ENCODE measurements at places on chromosomes 3 and 15. TPM values are rescaled to one million over a fixed set of nuclear protein-coding genes. Genes with fewer than 3 reads are reported as not detected.

GRCh38 chr3:7574435-7574834, 713.5 kb downstream of the GRM7 start:
- DNase-seq: no peak

DNA sequence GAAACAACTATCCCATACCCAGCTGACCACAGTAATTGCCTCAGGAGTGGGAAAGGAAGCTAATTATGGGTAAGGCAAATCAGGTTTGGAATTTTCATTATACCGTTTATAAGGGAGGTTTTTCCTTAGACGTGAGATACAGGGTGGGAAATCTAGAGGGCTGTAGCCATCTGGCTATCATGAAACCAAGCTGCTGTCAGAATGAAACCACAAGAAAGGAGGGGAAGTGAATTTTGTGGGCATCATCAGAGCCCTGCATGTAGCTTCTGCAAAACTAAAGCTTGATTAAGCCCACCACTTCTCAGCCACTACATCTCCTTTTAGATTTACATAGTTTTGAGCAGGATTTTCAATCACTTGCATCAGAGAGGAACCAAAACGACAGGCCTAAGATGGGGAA, 893.5 kb downstream of the TUSC7 start:
- no peak for DNase-seq

DNA sequence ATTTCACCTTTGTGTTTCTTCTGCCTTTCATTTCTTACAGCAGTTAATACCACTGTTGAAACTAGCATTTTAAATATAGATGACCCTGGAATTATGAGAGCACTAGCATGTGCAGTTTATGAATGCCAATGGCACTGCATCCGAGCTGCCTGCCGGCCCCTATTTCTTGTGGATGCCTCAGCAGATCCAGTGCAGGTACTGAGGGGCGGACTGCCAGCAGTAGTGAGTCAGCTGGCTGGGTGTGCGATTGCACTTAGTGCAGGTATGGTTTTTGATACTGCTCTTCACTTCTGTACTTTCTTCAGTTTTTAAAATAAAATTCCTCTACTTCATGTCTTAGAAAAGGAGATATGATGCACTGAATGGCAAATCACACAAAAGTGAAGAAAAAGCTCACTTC, 453.0 kb downstream of the DIPK2A start:
- no peak for DNase-seq

GRCh38 chr3:47847801-47848518, 45.0 kb downstream of the DHX30 start:
- no peak for DNase-seq

DNA sequence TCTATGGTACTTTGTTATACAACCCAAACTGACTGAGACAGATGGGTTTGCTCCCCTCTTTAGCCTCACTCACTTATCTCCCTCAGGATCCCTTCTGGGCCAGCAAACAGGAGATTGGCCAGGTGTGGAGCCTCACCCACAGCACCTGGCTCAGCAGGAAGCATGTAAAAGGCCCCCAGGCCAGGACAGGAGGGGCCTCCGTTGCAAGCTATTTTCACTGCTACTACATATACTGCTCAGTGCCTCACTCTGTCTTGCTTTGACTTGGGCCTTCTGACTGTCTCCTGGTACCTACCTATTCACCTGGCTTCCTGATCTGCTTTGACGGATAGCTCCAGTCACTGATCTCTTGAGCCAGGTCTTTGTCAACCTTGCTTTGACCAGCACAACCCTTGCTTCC, 20.4 kb upstream of the TPM1 start:
- no peak for DNase-seq

DNA sequence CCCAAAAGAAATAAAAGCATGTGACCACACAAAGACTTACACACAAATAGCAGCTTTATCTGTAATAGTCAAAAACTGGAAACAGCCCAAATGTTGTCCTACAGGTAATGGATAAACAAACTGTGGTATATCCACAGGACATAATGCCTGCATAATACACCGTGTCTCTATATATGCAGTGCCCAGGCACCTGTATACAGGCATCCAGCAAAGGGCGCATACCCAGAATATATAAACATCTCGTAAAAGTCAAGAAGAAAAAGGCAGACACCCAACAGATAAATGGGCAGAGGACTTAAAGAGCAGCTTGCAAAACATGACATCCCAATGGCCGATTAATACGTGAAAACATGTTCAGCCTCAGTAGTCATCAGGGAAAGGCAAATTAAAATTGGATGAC, 7.2 kb downstream of the OSBPL10 start:
- no peak for DNase-seq

DNA sequence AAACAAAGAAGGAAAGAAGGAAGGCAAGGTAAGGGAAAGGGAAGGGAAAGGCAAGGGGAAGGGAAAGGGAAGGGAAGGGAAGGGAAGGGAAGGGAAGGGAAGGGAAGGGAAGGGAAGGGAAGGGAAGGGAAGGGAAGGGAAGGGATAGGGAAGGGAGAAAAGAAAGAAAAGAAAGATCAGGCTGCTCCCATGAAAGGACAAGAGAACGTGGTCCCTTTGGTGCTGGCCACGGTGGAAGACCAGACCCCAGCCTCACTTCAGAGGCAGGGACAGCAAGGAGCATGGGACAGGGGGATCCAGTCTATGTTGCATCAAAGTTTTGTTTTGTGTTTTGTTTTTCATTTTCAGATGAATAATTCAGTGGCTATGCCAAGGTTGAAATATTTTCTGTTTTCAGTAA, 111.4 kb upstream of the IGF1R start:
- DNase-seq: no peak

DNA sequence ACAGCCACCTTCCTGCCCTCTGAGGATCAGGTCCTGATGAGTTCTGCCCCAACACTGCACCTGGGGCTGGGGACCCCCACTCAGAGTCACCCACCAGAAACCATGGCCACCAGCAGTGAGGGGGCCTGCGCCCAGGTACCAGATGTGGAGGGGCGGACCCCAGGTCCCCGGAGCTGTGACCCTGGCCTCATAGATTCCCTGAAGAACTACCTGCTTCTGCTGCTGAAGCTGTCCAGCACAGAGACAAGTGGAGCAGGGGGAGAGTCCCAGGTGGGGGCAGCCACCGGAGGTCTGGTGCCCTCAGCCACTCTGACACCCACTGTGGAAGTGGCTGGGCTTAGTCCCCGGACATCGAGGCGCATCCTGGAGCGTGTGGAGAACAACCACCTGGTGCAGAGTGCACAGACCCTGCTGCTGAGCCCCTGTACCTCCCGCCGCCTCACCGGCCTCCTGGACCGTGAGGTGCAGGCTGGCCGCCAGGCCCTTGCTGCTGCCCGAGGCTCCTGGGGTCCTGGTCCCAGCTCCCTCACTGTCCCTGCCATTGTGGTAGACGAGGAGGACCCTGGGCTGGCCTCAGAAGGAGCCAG, 27.0 kb upstream of the SLC28A1 start:
- no peak for DNase-seq

DNA sequence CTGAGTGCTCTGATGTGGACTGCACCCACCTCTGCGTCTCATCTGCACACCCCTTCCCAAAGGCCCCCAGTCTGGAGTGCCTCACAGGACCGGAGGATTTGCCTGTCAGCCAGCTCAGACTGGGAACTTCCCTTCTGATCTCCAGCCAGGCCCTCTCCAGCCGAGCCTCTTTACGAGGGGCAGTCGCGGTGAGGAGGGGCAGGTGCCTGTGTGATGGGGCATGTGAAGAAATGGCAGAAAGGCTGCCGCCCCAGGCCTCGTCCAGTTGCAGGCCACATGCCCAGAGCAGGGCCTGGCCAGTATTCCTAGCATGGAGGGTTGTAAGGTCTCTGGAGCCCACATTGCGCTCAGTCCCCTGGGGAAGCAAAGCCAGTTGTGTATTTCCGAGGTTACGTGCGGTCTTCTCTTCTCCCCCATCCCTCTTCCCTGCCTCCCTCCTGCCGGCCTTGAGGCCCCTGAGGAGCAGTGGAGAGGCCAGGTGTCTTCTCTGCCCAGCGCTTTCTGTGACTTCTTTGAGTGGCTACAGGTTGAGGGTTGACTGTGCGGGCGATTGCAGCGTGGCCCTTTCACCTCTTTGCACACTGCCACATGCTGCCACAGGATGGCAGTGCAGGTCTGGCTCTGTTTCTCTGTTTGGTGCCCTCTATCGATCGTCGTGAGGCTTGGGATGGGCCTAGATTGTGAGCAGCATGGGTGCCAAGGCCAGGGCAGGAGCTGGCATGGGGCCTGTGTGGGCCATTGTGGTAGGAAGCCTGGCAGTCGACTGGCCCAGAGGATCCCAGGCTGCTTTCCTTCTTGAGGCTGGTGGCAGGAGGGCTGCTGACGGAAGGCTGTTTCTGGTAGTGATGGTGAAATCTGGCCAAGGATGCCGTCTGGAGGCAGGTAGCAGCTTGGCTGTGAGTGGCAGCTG, 5.3 kb downstream of the CLK3 start:
- no peak for DNase-seq

DNA sequence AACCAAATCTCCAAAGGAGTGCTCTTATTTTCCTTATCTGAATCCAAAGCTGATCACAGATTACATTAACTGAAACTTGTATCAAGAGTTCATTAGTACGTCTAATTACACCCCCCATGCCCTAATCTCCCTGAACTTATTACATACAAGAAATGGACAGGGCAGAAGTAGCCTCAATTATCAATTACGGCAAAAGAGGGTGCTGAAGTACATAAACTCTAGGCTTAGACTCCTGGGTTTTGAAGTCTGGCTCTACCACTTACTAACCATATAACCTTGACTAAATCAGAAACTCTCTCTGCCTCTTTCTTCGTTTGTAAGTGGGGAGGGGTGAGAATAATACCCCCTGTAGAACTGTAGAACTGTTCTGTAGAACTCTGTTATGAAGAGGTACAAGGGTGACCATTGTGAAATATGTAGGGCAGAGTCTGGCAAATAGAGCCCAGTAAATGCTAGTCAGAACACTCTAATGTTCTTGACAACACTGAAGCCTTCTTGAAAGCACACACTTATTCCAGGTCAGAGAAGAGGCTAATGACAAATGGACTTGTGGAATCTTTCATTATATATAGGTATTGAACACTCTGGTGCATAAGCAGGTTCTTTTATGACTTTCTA, 19.6 kb upstream of the OR5K4 start:
- DNase-seq: no peak

- DNase-seq: no peak
These were observed 71.6 kb downstream of the FLNB start for GRCh38 chr3:58079773-58080172.

DNA sequence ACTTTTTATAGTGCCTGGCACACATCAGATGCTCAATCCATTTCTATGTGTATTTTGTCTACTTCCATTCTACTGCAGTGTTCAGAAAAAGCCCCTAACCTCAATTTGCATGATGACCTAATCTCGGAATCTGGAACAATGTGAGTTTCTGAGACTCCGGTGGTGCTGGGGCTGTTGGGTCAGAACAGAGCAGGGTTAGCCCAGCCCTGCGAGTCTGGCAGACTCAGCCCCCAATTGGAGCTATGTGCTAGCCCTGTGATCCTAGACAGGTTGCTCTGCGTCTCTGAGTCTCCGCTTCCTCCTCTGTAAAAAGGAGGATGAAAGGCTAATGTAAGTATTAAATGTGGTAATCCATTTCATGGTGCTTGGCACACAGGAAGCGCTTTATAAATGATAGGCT, 95.0 kb upstream of the ICE2 start:
- no peak for DNase-seq

- DNase-seq: peak; percentile 40
These were observed 586 bp downstream of the TM4SF1 start for GRCh38 chr3:149376718-149377407.

DNA sequence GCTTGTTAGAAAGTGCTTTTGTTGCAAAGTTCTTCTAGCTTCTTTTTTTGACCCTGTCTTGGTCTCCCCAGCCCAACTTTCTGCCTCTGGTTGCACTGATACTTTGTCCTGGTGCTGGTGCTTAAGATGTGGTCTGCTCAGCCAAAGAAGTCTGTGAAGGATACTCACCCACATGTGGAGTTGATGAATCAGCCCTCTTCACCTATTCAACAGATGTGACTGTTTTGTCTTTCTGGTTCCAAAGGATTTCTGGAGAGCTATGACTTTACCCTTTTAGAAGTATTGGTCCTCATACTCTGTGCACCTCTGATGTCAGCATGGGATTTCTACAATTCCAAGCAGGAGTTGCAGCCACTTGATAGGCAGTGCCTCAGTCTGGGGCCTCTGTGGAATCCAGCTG, 84.1 kb downstream of the PCCB start:
- DNase-seq: no peak

- no peak for DNase-seq
These were observed 12.3 kb downstream of the PLXNB1 start for GRCh38 chr3:48417529-48418108.

DNA sequence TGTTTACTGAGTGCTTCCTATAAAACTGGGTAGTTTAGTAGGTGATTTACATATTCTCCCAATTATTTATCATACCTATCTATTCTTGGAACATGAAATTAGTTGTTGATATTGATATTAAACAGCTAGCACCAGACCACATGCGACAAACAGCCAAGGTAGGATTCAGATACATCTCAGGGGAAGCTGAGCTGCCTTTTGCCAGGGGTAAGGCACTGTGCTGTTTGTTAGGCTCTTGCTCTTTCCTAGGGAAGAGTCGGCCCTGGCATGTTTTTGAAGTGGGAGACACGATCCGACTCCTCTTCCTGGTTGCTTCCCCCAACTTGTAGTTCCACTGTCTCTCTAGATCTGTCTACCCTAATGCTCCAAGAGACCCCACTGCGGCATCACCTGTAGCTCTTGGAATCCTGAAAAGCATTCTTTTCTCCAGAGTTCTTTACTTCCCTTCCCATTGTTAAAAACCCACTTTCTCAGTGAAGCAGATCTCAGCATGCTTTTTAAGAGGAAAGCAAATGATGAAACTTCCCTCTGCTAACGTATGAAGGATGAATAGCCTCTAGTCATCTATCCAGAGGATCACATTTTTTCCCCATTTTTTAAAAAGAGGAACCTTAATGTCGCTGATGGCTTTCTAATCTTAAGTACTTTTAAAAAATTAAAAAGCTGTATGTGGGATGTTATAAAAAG, 138.4 kb downstream of the GHSR start:
- DNase-seq: no peak

GRCh38 chr15:78969687-78970349, 25.0 kb upstream of the CTSH start:
- DNase-seq: no peak

GRCh38 chr3:10581716-10582115, 76.3 kb upstream of the ATP2B2 start:
- no peak for DNase-seq

GRCh38 chr15:28936481-28936881, 50.7 kb downstream of the APBA2 start:
- no peak for DNase-seq

- no peak for DNase-seq
These were observed 24.3 kb downstream of the TRPM1 start for GRCh38 chr15:31077181-31077580.

GRCh38 chr3:168048414-168049330, 47.1 kb downstream of the GOLIM4 start:
- no peak for DNase-seq

GRCh38 chr15:97899981-97900380, 60.5 kb upstream of the ARRDC4 start:
- no peak for DNase-seq

The CEP19 gene
- total RNA-seq: 3.8 TPM

The FBXO40 gene
- not detected for total RNA-seq

The LCTL gene
- not detected for total RNA-seq

The UTS2B gene
- 0.85 TPM for total RNA-seq

The PRR23A gene
- not detected for total RNA-seq

The ROBO1 gene
- 67.0 TPM for total RNA-seq

The EDC3 gene
- total RNA-seq: 16.0 TPM

The C3orf18 gene
- 9.3 TPM for total RNA-seq

The GOLGA6L10 gene
- total RNA-seq: 2.0 TPM

The WDR72 gene
- total RNA-seq: 0.16 TPM

The CLDN1 gene
- 13.2 TPM for total RNA-seq

The MME gene
- total RNA-seq: 59.3 TPM

All from urinary bladder (tissue), 4 donors.